ENCODE measurements at places on chromosomes 12 and 14. TPM values are rescaled to one million over a fixed set of nuclear protein-coding genes. Genes with fewer than 3 reads are reported as not detected.

Gene SLC10A1
- not detected for total RNA-seq

Gene KRT85
- total RNA-seq, result not detected

Gene VRTN
- total RNA-seq, result 0.10 TPM

DNA sequence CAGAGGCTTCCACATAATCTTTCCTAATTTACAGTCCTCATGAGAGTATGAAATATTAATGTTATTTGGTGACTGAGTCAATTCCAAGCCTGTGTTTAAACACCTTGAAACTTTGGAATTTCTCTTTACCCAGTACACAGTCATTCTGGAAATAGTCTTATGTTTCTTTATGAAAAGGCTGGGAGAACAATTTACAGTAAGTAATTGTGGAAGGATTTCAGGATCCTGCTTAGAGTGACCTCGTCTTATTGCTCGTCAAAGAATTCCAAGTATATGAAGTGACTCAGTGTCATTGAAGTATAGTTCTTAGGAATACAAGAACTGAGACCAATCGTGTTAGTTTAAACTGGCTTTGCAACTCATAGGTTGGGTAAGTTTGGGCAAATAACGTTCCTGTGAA, 634.2 kb downstream of the SLC16A7 start:
- DNase-seq, result no peak

GRCh38 chr12:122499991-122500684, 594 bp downstream of the ZCCHC8 start:
- peak; percentile 16 for DNase-seq

- DNase-seq, result no peak
Measured at GRCh38 chr12:117596968-117597367, 235.5 kb upstream of the NOS1 start.

DNA sequence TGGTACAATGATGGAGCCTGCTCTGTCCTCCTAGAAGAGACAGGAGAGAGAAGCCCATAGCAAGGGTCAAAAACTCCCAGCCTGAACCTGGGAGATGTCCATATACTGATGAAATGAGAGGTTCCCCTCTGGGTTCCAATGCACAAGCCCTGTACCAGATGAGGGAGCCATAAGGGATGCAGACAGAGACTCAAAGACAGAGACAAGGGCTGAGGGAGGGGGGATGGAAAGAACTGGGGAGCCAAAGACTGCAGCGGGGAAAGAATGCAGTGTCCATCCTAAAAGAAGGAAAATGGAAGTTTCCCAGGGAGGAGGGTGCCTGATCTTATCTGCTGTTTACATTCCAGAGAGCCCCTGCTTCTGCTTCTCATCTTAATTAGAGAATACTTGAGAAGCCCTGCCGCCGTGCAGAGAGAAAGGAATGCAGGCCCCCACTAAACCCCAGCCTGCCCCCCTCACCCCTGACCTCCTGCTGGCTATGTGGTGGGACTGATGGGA, 27.7 kb downstream of the KRT18 start:
- DNase-seq, result no peak

DNA sequence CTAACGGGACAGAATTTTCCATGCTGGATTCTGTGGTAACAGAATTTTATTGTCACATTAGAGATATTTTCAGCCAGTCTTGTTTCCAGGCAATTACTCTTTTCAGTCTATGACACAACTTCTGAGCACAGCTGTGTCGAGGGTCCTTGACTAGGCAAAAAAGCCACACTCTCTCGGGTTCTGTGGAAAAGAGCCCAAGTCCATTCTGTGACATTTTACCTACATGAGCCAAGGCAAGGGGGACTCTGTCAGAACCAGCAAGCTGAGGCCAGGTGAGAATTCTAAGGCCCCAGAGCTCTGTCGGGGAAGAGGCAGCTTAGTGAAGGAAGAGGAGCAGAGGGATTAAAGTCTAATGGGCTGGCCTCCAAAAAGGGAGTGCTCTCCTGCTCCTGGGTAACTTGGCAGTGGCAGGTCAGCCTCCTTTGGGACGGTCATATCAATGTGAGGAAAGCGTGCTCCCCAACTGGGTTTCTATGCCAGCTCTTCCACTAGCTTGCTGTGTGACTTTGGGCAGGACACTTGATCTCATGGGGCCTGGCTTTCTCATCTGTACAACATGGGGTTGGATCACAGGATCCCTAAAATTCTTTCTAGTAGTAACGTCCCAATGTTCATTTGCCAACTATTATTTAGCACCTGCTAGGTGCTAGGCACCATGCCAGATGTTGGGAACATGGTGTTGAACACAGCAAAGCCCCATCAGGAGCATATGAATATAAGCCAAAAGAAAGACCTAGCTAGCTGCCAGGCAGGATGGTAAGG, 16.0 kb upstream of the RIC8B start:
- DNase-seq, result no peak

DNA sequence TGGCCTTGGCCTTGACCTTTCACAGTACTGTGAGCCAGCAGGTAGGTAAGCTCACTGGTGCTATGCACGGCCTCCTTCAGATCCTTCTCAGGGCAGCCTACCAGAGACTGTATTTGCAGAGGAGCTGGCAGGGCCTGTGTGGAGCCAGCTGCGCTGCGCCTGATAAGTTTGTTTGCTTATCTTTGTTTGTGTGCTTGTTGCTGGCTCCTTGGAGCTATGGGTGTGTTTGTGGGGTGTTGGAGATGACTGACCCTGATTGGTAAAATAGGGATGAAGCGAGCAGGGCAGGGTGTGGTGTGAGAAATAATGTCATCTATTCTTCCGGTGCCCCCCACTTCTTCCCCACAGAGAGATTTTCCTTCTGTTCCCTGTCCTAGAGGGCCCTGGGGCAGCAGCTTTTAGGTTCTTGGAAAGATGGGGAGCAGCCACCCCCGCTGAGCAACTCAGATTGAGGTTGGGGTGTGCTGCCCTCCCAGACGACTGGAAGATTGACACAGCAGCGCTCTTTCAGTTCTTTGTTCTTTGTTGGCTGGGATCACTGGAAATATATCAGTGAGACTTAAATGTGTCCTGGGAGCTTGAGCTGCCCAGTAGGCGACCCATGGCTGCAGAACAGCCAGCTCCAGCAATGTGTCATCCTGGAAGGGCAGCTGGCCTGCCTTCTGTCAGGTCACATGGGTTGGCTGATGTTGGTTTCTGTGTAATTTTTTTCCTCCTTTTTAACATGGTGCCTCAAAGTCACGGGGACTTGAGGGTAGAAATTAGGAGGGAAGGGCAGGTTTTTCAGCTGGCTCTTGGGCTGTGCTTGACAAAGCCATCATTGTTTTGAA, 19.6 kb downstream of the MLXIP start:
- DNase-seq, result no peak

DNA sequence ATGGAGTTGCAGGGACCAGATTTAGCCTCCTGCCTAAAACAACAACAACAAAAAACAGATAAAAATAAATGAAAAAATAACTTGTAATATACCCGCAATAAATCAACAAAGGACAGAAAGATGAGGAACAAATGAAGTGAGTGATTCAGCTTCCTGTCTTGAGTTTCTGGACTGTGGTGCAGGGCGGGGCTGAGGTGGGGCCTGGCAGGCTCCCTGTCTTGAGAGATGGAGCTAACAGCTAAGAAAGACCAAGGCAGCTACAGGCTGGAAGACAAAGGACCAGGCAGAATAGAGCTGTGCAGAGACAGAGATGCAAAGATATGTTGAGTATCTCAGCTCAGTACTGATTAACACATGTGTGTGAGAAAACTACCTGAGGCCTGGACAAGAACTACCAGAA, 879.2 kb downstream of the AACS start:
- DNase-seq, result no peak

GRCh38 chr14:22549981-22550673, 38.9 kb downstream of the DAD1 start:
- DNase-seq, result no peak

DNA sequence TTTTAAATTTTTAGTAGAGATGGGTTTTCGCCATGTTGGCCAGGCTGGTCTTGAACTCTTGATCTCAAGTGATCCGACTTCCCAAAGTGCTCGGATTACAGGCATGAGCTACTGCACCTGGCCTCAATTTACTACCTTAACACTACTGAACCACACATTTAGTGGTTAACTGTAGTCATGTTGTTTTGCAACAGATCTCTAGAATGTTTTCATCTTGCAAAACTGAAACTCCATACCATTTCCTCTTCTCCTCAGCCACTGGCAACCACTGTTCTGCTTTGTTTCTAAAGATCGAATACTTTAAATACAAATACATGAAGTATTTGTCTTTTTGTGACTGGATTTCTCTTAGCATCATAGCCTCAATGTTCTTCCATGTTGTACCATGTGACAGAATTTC, 15.4 kb upstream of the SMCO2 start:
- no peak for DNase-seq

DNA sequence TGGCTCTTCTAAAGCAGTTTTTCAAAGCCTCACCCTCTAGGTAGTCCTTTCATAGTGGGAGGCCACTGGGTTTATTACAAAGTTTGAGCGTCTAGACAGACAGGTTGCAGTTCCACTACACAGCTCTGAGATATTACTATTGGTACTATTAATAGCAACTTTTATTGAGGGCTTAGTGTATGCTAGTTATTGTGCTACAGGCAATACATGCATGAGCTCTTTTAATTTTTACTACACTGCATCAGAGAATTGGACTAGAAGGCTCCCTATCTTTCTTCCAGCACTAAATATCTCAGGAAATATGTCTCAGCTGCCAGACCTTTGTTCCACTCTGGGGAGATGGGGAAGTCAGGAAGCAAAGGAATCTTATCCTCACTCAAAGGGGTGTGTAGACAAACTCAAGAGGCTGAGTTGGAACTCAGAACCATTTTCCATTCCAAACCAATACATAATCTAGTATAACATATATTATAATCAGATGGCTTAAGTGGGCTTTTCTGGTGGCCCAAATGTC, 161.8 kb upstream of the SLC38A2 start:
- DNase-seq, result no peak
